ENCODE measurements at places on chromosomes 13 and 19. TPM values are rescaled to one million over a fixed set of nuclear protein-coding genes. Genes with fewer than 3 reads are reported as not detected.

ACER1 gene
- total RNA-seq: 0.22 TPM

SMAD9 gene
- total RNA-seq: not detected

AMH gene
- 3.9 TPM for total RNA-seq

DPP9 gene
- total RNA-seq: 126 TPM

DNA sequence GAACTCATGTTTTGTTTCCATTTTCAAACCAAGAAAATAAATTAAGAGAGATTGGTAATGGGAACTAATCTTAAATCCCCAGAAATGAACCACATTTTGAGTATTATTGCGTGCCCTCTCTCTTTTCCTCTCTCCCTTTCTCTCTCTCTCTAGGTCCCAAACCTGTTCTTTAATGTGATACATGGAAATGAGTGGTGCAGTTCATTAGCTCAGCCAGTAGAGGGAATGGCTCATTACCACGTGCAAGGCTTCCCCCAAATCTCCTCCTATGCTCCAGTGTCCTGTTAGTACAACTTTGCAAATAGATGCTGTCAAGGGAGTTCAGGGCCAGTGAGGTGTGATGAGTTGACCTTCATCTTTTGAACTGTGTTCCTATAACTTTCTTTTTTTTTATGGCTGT lies 178.4 kb downstream of the FGF9 start:
- DNase-seq: no peak

DNA sequence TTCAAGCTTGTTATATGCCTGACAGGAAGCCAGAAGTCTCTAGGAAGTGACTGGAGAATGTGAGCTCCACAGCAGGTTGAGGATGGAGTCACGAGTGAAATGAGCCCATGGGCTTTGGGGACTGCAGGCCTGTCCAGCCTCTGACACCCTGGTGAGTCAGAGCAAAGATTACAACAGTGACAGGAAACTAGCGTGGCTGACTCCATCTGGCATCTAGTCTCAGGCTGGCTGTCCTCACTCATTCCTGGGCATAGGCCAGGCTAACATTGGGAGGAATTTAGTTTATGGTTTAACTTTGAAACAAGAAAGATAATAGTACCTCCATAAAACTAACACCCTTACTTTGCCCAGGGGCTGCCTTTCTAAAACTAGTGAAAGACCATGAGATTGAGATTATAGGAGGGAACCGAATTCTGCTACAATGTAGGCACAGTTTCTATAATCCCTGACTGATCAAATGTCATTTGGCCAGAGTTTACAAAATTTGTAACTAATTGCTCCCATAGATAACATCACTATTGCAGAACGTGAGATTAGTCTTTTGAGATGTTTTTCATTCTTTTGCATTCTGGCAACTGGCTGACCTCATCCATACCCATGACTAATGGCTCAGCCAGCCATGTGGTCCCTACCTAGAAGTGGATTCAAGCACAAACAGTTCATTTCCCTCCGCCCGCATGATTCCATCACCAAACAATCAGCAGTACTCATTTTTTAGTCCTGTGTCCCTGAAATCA lies 28.4 kb downstream of the PSG1 start:
- no peak for DNase-seq

DNA sequence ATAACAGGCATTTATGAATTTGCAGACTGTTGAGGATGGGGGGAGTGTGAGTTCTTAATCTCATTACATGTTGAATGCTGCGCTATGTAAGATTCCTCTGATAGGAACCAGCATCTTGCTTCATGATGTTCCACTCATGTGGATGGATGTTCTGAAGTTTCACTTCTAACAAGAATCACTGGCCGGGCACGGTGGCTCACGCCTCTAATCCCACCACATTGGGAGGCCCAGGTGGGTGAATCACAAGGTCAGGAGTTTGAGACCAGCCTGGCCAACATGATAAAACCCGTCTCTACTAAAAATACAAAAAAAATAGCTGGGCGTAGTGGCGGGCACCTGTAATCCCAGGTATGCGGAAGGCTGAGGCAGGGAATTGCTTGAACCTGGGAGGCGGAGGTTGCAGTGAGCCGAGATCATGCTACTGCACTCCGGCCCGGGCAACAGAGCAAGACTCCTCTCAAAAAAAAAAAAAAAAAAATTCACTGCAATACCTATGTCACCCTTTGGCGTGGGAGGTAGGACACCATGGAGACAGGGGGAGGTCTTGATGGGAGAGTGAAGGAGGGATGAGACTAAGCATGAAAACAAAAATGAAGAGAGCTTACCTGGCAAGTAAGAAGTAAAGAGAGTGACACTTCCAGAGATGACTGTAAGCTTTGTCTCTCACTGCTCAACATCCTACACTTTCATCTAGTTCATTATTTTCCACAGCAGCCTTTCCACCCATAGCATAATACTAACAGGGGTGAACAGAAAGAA lies 133.0 kb downstream of the DCT start:
- DNase-seq: no peak

GRCh38 chr13:51945149-51945548 lies 66.1 kb downstream of the ATP7B start:
- no peak for DNase-seq

GRCh38 chr19:54275951-54276350 lies 5.0 kb downstream of the LILRB2 start:
- no peak for DNase-seq

DNA sequence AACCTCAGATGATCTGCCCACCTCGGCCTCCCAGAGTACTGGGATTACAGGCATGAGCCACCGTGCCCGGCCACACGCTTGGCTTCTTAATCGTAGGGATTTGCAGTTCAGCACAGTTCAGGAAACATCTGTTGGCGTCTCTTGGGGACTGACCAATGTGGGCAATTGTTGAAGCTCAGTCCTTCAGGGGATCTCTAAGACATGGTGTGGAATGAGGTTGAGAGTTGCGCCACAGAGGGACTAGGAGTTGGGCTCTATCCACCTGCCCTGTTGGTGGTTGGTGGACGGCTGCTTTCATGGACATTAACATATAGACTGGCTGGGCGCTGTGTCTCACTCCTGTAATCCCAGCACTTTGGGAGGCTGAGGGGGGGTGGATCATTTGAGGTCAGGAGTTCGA lies 37.3 kb upstream of the SIN3B start:
- no peak for DNase-seq

All from activated T-cell treated with anti-CD3 and anti-CD28 coated beads, Interleukin-2, amount 50 U/mL, for 4 hours (primary cell).